ENCODE measurements at places on chromosomes 13 and 19.

DNA sequence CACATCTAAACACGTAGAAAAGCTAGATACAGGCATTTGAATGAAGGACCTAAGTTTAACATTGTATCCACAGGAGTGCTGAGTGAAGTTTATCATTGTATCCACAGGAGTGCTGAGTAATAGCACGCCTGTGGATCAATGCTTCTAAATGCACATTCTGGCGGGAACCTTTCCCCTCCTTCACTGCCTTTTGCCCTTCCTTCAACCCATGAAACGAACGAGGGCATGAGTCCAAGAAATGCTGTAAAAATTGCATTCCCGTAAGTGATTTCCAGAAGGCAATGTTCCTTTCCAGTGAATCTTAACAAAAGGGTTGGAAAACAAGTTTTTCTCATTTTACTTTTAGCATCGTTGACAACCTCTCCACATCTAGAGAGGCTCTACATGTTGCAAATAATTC is 88.1 kb downstream of the ZDHHC20 start:
- DNase-seq: no peak

DNA sequence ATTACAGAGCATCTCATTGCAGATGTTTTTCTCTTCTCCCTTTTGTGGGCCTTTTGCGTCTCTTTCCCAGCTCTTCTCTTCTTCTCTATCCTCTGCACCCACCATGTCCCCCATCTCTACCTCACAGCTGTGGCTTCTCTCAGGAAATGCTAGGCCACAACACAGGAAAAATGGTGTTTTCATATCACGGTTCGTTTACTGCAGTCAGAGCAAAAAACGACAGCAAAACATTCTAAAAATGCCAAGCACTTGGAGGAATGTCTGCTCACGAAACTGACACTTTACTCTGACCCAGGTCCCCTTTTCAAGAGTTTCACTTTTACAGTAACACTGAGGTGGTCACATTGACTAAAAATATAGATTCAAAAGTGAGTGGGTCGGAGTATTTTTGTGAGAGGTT is 152.2 kb downstream of the DCT start:
- DNase-seq: no peak

DNA sequence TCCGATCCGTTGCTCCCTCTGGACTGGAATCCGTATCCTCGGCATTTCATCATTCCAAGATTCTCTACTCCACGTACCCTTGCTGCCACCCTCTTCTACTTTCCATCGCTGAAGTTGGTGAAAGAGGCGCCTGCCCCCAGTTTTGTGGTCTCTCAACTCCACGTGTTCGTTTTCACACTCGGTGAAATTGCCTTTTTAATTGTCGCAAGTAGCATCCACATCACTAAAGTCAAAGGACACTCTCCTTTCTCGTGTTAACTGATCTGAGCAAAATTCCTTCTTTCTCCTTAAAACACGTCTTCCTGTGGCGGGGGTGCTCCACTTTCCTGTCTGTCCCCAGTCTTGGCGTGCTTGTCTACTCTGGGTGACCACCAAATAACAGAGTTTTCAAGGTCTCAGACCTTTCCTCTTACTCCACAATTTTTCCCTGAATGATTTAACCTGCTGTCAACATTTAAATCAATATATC is 1.1 kb upstream of the TMTC4 start:
- DNase-seq: no peak

DNA sequence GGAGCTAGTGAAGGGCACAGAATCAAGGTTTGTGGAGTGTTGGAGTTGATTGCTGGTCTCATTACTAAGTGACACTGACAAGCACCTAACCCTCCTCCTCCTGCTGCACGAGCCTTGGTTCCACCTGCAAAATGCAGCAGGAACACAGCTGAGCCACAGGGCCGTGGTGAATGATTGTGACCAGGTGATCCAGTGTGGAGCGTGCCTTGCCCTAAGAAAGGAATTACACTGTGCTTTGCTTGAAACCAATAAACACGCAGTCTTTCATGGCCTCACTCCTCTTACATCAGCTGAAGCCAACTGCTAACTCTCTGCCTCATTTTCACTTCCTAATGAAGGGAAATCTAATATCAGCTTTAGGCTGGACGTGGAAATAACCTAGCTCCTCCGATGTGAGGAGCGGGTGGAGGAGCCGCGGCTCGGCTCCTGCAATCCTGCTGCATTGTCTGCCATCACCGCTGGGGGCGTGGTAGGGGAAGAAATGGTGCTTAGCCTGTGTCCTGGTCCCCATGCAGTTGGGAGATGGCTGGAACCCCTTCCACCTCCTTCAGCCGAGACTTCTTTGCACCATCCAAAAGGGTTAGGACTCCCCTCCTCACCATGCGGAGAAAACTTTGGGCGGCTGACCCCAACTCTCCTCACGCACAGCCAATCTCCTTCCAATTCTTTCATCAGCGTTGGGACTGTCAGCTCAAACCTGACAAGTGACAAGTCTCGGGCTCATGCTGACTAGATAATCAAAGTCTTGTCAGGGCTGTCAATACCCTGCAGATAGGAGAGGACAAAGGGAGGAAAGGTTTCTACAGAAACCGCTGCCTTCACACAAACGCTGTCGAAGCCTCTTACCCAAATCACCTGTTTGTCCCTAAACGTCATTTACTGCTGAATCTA is 427.9 kb downstream of the ZNF536 start:
- DNase-seq: peak; percentile 10

DNA sequence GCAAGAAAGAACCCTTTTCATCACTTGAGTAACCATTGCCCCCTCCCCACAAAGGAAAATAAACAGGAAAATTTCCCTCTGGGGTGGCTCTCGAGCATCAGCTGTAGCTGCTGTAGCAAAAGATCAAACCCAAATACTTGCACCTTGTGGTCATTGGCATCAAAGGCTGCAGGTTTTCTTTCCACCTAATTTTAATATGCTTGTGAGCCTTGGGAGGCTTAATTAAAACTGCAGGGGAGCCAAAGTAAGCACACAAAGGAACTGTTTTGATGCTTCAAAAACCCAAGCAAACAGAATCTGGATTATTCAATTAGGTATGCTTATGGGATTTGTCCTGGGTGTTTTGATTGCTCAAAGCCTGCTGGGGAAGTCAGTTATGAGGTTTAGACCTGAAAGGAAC is 119.5 kb downstream of the SHISA2 start:
- no peak for DNase-seq

DNA sequence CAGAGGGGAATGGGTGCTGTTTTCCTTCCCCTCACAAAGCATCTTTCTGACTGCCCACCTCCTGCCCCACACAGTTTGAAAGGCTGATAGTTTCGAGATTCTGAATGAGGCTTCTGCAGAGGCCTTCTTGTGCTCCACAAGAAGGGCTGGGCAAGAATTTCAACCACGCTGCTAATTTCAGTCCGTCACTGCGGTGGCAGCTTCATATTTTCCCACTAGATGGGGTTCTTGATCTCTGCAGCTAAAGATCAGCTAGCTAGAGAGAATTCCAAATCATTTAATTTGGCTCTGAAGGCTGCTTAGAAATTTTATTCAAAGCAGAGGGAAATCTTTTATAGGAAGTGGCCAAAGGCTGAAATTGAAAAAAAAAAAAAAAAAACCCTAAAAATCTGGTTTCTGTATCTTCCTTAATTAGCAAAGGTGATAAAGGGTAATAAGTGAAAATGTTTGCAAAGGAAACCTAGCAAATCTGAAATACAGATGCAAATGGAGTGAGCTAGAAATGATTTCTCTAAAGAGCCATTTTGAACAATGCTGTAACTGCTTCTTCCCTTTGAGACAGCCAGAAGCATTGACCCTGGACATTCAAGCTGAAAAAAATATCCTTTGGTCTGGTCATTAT is 38.0 kb upstream of the C13orf42 start:
- DNase-seq: no peak

- DNase-seq: no peak
Measured at GRCh38 chr19:32208060-32208459, 137.3 kb upstream of the ZNF507 start.

DNA sequence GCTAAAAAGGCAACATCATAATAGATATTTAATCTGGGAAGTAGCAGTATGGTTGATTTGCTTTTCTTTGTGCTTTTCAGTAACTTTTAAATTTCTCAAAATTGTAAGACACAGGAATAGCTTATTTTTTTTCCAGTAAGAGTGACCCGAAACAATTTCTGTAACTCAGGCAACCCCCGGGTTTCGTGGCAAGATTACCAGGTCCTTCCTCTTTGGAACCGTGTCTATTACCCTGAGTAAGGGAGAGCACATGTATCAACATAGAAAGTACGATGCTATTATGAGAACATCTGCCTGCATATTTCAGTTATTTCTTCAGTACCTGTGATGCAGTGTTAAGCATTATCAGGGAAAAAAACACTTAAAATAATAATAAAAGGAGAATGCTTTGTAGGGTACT is 64.1 kb downstream of the DOCK9 start:
- DNase-seq: no peak

GRCh38 chr19:18848878-18849661 is 17.3 kb downstream of the UPF1 start:
- DNase-seq: no peak

All from CD4-positive, alpha-beta T cell treated with Interleukin-17A for 4 hours (primary cell).